Lung microvascular endothelial cell (primary cell): ENCODE measurements at places on chromosomes 2 and 18.

DNA sequence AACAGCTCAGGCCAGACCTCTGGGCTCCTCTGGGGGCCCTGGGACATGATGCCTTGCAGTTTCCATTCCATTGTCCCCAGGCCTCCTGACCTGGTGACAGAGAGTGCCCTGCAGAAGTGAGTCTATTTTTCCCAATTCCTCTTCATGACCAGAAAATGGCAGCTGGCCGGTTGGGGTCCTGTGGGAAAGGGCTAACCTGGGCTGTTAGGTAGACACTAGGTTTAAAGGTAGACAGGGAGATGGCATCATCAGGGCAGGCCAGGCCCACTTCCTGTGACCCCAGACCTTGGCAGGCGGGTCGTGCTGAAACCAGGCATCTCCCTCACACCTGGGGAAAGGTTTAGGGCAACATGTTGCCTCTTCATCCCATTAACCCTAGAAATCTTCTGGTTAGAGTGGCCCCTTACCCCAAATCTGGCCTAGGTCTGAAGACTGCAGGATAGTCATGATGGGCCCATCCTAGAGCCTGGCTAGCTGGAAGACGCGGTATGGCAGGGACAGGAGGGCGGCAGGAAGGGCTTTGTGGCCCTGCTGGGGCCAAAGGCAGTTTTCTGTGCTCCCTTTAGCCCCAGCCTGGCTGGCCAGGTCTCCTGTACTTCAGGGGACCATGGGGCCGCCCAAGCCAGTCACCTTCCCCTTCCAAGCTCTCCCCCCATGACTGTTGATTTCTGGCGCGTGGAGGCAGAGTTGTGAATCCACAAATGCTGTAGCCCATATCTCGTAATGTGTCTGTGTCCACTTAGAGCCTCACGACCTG lies 10.1 kb downstream of the POMC start:
- DNase-seq = no peak

DNA sequence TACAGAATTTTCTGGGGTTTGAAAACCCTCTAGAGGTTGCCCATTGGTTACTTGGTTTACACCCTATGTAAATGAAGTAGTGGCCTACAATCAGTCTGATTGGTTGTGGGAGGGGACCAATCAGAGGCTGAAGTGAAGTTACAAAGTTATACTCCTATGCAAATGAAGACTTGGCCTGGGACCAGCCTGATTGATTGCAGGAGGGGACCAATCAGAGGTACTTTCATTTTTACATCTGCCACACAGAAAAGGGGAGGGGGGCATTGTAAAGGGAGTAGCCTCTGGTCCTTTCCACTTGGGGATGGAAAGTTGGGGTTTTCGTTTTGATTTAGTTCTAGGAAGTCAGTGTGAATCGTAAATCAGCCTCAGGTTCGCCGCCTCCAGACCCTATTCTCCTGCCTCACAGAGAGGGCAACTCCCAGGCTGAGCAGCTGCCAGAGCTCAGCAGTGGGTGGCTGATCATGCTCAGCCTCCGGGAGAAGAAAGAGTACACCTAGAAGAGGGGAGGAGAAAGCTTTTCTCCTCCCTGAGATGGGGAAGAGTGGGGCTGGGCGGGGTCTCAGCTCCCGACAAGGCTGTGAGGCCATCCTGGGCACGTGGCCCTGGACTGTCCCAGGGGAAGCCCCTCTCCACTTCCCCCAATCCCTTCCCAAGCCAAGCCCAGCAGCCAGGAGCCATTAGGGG lies 372.5 kb downstream of the GALR1 start:
- DNase-seq = no peak

DNA sequence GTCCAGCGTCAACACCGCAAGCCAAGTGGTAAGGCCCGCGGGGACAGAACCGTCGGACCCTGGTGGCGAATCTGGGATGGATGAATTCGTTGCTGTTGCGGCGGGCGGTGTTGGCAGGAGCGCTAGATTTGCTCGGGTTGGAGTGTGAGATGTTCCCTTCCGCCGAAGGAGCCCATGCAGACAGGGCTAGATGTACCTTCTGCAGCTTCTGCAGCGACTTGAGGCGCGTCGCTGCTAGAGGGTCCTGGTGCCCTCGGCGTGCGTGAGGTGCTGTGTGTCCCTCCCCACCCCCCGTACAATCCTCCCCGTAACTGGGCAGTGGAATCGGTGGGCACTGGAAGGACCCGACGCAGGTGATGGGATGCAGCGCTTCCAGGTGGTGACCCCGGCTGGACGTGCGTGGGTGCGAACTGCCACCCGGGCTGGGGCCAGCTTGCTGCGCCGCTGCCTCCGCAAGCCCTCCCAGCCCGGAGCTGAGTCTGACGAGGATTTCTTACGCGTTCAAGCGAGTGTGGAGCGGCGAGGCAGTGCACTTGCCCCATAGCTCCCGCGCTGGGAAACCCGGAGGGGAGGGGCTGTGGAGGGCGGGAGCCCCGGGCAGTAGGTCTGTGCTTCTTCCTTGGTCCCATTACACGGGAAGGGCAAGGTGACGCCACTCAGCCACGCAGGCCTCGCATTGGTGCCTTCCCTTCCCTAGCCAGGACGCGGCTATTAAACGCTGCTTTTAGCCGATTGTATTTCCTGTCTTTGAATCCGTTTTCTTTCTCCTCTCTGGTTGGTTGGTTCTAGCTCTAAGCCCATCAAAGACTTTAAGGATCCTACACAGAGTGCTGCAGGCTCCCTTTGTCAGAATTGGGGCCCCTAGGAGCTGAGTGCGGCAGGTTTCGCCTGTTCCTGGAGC lies 34.2 kb downstream of the CHRNA1 start:
- peak; percentile 14 for DNase-seq

GRCh38 chr18:48229552-48229981 lies 179.6 kb downstream of the ZBTB7C start:
- DNase-seq = no peak

DNA sequence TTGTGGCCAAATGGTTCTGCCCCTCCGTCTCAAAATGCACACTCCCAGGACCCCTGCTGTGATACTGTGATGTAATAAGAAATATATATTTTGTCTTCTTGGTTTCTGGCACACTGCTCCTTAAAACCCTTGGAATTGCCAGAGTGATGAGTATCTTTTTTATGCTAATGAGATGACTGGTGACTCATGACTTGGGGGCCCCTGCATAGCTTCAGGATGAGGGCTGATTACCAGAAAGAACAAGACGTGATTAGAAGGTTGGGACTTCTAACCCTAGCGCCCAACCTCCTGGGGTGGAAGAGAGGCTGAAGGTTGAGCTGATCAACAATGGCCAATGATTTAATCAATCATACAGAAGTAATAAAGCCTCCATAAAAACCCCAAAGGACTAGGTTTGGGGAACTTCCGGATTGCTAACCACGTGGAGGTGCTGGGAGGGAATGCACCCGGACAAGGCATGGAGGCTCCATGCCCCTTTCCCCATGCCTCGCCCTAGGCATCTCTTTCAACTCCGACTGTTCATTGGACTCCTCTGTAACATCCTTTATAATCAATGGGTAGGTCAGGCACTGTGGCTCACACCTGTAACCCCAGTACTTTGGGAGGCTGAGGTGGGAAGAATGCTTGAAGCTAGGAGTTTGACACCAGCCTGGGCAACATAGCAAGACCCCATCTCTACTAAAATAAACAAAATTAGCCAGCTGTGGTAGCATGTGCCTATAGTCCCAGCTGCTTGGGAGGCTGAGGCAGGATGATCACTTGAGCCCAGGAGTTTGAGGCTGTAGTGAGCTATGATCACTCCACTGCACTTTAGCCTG lies 89.1 kb downstream of the HS1BP3 start:
- DNase-seq = no peak

DNA sequence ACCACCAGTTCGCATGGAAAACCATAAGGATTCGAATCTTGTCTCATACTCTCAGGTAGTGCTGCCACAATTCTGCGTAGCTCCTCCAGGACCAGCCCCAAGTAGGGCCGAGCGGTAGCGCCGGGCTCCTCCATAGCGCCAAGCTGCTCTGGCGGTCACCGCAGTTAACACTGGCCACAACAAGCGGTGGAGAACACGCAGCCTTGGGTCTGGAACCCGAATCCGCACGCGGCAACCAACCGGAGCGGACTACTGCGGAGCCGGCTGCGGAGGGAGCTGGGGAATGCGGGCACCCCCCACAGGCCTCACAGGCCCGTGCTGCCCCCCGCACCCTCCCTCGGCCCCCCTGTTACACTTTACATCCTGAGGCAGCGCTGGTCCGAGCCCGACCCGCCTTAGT lies 531.5 kb downstream of the STK39 start:
- no peak for DNase-seq

GRCh38 chr2:226754821-226755604 lies 44.6 kb downstream of the IRS1 start:
- DNase-seq = no peak

DNA sequence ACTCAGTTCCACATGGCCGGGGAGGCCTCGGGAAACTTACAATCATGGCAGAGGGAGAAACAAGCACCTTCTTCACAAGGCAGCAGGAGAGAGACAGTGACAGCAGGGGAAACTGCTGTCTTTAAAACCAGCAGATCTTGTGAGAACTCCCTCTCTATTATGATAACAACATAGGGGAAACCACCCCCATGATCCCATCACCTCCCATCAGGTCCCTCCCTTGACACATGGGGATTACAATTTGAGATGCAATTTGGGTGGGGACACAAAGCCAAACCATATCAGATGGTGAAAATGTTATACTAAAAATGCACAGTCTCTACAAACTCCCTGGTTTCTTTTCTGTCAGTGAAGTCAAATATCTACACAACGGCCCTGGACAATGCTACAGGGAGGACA lies 9.2 kb downstream of the TMEM18 start:
- no peak for DNase-seq

GRCh38 chr2:200964498-200964897 lies 1.0 kb upstream of the ORC2 start:
- peak; percentile 4 for DNase-seq

- no peak for DNase-seq
Observed at GRCh38 chr2:6325616-6326015, 540.1 kb downstream of the CMPK2 start.

DNA sequence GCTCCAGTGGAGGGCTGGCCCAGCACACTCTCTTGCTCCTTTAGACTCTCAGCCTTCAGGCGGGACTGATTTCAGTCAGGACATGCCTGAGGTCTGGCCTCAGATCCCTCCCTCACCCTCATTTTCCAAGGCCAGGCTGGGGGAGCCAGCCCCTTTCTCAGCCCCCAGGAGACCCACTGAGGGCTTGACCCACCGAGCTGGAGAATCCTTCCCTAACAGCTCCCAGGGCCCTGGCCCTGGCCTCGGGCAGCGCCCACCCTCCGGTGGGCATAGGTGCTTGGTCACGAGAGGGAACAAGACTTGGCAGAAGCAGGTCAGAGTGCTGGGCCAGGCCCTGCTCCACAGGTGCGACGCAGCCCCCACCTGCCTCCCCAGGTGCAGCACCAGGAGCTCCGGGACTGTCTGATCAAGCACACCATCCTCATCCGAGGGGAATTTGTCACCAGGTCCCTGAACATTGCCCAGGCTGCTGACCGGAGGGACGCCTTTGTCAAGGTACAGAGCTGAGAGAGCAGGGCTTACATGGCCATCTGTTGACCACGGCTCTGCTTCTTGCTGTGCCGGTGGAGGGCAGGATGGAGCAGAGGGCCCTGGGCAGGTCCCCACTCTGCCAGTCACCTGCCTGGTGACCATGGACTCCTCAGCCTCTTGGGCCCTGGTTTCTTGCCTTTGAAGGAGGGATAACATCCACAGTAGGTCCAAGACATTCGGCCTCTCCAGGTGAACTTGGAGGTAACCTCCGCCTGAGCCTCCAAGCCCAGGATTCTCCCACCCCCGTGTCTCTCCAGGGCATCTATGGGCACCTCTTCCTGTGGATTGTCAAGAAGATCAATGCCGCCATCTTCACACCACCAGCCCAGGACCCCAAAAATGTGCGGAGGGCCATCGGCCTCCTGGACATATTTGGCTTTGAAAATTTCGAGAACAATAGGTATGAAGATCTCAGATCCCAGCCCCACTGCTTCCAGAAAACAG lies 46.3 kb downstream of the MYO7B start:
- no peak for DNase-seq

- DNase-seq = no peak
Observed at GRCh38 chr18:77271576-77272481, 22.2 kb downstream of the GALR1 start.

DNA sequence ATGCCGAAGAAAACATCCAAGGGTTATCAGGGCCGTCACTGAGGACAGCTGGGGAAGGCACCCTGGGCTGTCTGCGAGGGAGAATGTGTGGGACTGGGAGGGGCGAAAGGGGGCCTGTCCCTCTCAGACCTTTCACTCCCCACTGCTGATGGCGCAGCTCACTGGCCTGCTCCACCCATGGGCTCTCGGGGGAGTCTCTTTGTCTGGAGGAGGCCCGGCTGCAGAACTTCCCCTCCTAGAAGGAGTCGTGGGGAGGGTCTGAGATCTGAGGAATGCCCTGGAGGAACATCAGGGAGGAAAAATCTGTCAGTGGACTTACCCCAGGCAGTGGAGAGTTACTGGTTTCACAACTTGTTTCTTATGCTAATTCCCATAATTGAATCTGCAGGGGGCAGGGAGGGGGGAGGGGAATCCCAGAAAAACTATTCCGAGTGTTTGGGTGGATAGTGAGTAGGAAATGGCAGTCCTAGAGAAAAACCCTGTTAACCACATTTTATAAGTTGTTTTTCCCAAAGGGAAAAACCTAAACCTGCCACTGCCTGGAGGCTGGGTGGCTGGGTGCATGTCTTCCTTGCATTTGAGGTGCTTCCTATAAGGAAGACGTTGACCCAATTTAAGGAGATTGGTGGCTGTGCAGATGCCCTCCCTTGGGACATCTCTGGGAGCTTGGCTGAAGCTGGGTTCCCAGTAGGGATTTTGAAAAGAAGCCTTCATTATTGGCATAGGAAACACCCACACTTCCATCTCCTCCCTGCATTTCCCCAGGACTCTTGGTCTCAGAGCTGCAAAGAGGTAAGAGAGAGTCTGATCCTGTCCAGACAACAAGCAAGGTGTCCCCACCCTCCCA lies 11.7 kb upstream of the SEMA4C start:
- no peak for DNase-seq

- no peak for DNase-seq
Observed at GRCh38 chr2:206858687-206859329, 80.5 kb upstream of the CPO start.

- DNase-seq = no peak
Observed at GRCh38 chr2:27954221-27954673, 63.7 kb downstream of the BABAM2 start.
